ENCODE measurements at places on chromosomes 5 and 9.

- no peak for DNase-seq
These were observed 358.2 kb upstream of the MEF2C start for GRCh38 chr5:89241186-89241585.

- no peak for DNase-seq
These were observed 943.7 kb downstream of the EFNA5 start for GRCh38 chr5:106727071-106727470.

DNA sequence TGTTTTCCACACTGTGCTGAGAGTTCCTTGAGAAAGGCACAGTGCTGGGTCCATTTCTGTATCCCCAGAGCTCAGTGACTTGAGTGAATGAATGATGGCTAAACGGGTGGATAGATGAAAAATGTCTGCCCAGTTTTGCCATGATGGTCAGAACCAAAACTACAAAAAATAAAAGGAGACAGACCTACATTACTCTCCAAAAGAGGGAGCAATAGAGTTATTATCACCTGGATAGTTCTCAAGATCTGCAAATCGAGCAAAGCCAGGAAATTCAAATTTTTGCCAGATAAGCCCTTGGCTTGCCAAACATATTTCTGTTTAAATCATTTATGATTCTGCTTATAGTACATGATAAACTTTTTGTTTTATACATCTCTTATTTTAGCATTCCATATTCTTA, 214.2 kb upstream of the ZNF462 start:
- peak; percentile 2 for DNase-seq

DNA sequence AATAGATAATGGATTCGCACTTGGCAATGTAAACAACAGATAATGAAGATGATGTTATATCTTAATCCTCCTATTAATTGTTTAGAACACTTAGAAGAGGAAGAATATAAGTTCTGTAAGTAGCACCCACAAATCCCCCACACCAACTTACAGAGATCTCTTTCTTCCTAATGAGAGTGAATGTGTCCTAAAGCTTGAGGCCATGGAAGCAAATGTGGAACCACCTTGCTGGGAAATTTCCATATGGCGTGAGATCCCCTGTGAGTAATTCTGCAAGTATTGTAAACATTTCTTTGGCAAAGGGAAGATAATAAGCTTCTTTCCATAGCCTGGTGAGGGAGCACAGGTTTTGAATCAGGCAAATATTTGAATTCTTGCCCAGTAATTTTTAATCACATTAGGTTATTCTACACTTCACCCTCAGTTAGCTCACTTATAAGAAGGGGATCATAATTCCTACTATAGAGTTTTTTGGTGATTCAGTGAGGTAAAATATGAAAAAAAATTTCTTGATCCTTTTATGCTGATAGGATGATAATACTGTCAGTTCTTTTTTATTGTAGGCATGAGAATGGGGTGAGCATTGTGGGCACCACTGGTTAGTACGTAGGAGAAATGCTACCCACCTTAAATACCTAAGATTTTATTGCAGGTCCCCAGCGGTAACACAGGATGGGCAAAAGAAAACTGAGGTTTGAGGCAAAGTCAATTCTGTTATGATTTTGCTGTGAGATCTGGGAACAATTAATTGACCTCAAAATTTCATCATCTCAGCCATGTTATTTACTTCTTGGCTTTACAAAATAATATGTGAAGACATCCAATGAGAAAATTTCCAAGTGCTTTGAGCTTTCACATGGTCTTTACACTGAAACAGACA, 574.8 kb downstream of the PSAT1 start:
- no peak for DNase-seq

DNA sequence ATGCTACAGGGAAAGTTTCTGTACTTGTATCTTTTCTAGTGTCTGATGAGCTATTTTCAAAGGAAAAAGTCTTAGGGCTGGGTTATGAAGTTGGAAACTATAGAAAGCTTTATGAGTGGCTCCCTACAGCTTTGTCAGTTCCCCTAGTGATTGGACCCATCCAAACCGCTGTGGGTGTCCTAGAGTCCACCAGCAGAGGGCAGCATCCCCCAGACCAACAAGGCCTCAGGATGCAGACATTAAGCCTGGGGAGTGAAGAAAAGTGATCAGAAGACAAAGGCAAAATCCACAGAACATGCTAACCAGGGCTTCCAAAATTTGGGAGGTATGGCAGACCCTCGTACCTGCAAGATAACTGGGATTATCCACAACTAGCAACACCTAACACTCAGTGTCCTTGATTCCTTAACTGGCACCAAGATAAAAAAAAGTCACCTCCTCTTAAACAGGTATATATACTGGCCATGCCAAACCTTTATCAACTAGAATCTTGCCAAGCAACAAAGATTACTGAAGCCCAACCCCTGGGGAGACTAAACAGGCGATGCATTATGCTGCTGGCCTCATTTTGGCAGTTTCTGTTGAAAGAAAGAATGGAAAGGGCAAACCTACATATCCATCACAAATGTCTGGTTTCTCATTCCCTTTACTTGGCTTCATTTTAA, 110.4 kb upstream of the NR5A1 start:
- DNase-seq = peak; percentile 78

All from cerebellum (tissue), 4 donors.